ENCODE measurements at places on chromosomes 3 and 15. TPM values are rescaled to one million over a fixed set of nuclear protein-coding genes. Genes with fewer than 3 reads are reported as not detected.

ACSBG1 gene
- not detected for total RNA-seq

C3orf22 gene
- not detected for total RNA-seq

DNA sequence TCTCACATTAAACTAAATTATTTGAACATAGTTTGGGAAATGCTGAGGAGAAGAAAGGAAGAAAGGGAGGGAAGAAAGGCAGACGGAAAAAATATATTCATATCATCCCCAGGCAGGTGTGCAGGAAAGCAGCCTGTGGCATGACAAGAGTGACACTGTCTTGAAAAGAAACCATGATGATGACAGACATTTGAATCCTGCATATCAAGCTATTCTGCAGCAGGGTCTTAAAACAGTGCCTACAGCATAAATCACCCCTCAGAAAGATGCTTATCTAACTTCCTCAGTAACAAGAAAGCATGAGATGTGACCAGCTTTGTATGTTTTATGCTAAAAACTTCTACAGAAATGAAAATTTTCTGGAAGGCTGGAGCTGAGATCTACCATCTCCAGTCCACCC is 144.5 kb upstream of the GRM7 start:
- DNase-seq, result no peak

GRCh38 chr3:150902988-150903387 is 2.3 kb downstream of the MINDY4B start:
- DNase-seq, result no peak

- no peak for DNase-seq
Measured at GRCh38 chr3:183698756-183699155, 1.2 kb downstream of the YEATS2 start.

C15orf39 gene
- 8.7 TPM for total RNA-seq

- DNase-seq, result no peak
Measured at GRCh38 chr3:107077391-107077790, 299.8 kb upstream of the CCDC54 start.

- DNase-seq, result no peak
Measured at GRCh38 chr15:89409184-89410038, 74.8 kb upstream of the POLG start.

GRCh38 chr15:90143166-90143655 is 40.9 kb upstream of the IDH2 start:
- peak; percentile 86 for DNase-seq

DNA sequence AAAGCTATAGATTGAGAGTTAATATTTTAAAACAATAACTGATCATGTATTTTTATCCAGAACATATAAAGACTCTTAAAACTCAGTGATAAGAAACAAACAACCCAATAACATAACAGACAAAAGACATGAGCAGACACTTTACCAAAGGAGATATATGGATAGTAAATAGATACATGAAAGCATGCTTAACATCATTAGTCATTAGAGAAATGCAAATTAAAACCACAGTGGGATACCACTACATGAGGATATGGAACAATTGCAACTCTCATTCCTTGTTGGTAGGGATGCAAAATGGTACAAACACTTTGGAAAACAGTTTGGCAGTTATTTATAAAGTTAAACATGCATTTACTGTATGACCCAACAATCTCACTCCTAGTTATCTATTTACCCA is 95.0 kb downstream of the IQCH start:
- DNase-seq, result no peak

DNA sequence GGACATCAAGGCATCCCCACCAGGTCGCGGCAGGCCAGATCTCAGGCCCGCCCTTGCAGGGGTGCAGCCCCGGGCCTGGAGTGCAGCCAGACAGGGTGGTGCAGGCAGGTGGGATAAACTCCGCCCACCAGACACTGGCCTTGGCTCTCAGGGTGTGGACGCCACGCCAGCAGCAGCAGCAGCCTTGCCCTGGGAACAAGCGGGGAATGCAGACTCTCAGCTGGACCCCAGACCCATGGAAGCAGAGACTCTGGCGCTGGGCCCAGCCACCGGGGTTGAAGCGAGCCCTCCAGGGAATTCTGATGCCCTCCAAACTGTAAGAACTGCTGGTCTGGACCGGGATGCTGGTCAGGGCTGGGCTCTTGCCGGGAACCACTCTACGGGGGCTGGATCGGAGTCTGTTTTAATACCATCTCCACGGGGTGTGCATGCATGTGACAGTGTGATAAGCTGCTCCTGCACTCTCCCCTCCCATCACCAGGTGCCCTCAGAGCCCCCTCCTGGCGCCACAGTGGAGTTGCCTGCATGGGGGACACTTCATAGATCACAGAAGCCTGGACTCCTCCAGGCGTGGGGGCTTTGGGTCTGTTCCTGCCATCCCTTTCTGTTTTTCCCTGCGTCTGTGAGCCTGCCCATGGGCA is 142.7 kb downstream of the NSMCE3 start:
- no peak for DNase-seq

GRCh38 chr3:33128706-33129105 is 14.9 kb downstream of the CRTAP start:
- DNase-seq, result no peak

DNA sequence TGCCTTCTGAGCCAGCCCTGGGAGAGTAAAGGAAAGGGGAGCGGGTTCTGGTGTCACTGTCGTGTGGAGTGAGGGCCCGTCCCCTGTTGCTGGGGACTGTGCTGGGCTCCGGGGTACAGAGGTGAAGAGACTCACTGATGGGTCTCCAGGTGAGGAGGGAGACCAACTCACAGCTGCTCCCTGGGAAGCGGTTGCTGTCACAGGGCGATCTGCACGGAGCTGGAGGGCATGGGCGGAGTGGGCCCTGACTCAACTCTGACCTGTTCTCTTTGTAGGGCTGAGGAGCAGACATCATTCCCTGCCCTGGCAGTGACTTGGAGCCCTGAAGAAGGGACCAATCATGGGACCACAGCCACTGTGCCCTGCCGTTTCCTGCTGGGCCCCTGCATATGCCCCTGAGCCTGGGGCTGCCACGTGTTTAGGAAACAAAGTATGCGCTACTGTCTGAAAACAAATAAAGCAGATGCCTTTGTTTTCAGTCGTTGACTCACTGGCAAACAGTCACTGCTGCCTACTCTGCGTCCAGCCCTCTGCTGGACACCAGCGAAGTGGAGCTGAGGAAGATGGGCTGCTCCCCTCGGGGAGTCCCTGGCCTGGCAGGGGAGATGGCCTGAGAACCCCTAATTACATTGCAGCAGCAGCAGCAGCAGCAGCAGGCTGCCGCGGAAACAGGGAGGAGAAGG is 22.9 kb upstream of the PLXNA1 start:
- no peak for DNase-seq

DNA sequence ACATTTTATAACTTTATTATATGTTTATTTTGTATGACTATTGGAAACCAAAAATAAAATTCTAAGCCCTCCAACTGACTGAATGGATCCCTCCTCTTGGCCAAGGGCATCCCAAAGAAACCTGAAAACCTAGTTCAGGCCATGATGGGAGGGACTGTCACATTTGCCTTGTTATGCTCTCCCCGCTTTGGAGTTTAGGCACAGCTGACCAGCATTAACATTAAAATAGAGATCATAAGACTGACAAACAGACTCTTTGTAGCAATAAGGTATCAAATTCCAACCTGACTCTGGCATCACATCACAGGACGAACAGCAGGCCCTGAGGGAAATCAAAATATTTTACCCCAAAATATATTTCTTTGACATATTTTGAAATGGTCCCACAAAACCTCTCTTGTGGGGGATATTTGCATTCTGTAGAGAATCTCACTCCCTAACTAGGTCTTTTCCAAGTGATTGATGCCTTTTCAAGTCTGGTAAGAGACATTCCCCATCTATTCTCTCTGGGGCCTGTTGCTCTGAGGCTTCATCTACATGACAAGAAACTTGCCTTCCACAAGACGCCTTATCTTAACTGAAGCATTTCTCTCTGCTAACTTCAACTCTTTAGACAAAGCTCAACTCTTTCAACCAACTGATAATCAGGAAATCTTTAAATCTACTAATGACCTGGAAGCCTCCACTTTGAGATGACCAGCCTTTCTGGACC is 81.8 kb upstream of the PRR23E start:
- no peak for DNase-seq

PLD1 gene
- total RNA-seq, result not detected

CCR9 gene
- total RNA-seq, result not detected

- DNase-seq, result no peak
Measured at GRCh38 chr3:170657312-170657711, 71.4 kb upstream of the SLC7A14 start.

DNA sequence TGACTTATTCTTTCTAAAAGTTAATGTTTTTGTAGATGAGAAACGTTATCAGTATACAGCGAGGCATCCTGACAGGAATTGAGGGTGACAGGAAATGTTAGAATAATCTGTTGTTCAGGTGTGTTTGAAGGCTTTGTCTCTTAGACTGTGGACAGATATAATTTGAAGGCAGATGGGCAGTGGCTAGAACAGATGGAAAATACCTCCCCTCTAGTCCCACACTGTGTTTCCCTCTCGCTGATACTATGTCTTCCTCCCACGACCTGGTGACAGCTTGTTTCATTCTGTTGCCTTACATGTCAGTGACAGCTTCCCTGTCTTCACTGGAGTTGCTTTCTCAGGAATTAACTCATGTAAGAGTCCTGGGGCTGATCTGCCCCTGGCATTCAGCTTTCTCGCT is 125.3 kb downstream of the MYRIP start:
- no peak for DNase-seq

FAM131A gene
- 3.8 TPM for total RNA-seq

TMEM207 gene
- not detected for total RNA-seq

SCN11A gene
- total RNA-seq, result 0.05 TPM

- DNase-seq, result no peak
Measured at GRCh38 chr3:37145611-37146010, 28.8 kb downstream of the LRRFIP2 start.

GRCh38 chr3:161890147-161890625 is 393.6 kb downstream of the OTOL1 start:
- no peak for DNase-seq

GRCh38 chr15:68586274-68586961 is 7.6 kb downstream of the CORO2B start:
- DNase-seq, result peak; percentile 31

DNA sequence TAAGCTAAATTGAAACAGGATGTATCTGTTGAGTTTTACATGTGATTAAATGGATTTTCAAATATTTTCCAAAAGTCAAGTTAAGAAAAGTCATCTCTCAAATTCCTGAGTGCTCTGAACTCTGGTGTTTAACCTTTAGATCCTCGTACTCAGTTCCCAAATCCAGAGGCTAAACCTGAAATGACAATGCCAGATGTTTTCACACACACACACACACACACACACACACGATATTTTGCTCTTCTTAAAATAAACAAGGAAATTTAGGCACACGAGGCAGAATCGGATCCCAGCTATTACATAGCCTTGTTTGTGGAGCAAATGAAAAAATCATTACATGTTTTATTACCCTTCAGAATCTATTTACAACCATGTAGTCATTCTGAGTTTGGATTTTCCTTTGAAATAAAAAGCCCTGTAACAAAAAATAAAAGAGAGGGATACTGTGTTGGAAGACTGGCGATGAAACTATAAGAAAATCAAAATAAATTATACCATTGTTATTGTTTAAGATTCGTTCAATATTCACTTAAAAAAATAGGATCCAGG is 20.6 kb upstream of the UBE2E1 start:
- no peak for DNase-seq

GRCh38 chr15:68580883-68581155 is 2.0 kb downstream of the CORO2B start:
- DNase-seq, result no peak

DNA sequence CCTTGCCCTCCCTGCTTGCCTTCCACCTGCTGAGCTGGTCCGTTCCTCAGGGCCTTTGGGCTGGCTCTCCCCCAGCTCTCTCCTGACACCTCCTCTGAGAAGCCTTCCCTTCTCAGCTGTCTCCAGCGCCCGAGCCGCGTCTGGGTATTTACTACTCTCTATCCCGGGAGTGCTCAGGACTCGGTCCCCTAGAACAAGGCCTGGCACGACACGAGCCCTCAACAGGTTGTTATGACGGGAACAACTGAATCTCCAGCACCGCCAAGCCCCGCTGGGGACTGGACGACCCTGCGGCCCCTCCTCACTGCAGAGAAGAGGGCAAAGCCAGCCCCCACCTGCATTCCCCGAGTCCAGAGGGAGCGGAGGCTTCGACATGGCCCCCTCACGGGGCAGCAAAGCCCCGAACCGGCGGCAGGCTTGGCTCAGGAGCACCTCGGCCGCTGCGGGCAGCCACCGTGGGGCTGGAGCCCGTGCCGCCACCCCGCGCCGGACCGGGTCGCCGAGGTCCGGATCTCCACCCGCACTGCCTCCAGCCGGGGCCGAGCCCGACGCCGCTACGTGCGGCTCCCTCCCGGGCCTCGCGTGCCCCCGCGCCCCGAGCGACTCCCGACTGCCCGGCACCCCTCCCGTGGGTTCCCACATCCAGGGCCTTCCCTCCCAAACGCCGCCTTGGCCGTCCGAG is 792 bp downstream of the TPRA1 start:
- peak; percentile 31 for DNase-seq

DNA sequence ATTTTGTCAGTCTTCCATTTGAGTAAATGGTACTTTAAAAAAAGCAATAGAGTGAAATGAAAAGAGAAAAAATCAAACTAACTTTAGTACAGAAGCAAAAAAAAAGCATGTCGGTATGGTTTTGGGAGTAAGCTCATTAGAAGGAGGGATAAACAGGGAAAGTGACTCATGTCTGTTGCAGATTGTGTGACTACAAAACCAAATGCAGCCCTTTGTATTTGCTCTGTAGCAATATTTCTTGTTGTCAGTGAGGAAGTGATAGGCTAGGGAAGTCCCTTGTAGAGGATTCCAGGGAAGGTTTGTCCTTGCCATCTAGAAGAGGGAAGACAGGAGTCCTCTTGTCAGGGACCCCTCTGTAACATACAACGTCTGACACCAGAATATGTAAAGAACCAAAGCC is 150.5 kb upstream of the POU1F1 start:
- no peak for DNase-seq

CCR5 gene
- total RNA-seq, result not detected

- no peak for DNase-seq
Measured at GRCh38 chr3:150635076-150635475, 32.0 kb downstream of the SELENOT start.

RASGRP1 gene
- 44.9 TPM for total RNA-seq

- no peak for DNase-seq
Measured at GRCh38 chr15:61748529-61748928, 311.7 kb downstream of the VPS13C start.

DNA sequence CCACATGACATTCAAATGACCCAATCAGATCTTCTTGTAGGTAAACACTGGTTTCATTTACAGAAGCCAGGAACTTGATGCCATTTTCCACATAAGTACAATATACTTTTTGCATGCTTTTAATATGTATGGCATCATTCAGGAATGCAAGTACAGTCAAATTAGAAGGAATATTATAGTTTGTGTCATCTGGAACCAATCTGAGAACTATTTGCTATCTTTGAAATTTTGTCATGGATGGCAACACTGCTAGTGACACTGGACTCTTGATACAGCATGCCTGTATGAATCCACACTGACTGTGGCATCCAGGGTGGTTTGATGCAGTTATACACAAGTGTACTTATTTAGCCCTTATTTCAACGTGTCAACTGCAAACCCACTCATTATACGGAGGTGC is 141.6 kb downstream of the EBLN2 start:
- no peak for DNase-seq

TMEM44 gene
- 0.93 TPM for total RNA-seq
